Islet precursor cell (in vitro differentiated cells): ENCODE measurements at places on chromosomes 3 and 15.

DNA sequence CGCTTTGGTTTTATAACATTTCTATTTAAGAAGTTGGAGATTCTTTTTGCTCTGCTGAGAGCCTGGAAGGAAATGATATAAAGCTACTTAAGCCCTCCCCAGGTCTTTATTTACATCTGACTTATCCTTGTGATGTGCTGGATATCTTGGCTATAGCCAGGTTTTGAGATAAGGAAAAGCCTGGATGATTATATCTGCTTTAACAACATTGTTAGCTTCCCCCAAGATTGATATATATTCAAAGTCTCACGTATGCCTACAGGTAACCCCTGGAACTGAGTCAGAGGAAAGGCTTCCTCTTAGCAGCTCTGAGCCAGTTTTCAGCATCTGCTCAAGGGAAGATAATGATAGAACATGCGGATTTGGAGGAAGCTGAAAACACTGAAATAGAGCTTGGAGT lies 61.5 kb upstream of the CRBN start:
- no peak for DNase-seq

- no peak for DNase-seq
Observed at GRCh38 chr15:100818927-100819326, 60.7 kb upstream of the ALDH1A3 start.

DNA sequence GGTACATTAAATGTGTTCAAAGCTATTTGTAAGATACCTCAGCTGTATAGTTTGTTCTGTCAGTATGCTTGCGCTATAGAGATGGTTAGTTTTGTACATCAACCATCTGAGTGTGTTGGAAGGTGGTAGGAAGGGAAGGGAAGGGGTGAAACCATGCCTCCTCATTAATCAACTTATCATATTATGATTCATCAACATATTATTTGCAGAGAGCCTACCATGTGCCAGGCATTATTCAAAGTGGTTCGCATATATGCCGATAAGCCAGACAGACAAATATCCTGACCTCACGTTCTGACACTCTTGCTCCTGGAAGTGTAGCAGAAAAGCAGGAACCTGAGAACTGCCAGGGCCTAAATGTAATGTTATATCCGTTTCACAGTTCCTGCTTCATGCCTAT lies 248.1 kb upstream of the NR2E3 start:
- DNase-seq = no peak

DNA sequence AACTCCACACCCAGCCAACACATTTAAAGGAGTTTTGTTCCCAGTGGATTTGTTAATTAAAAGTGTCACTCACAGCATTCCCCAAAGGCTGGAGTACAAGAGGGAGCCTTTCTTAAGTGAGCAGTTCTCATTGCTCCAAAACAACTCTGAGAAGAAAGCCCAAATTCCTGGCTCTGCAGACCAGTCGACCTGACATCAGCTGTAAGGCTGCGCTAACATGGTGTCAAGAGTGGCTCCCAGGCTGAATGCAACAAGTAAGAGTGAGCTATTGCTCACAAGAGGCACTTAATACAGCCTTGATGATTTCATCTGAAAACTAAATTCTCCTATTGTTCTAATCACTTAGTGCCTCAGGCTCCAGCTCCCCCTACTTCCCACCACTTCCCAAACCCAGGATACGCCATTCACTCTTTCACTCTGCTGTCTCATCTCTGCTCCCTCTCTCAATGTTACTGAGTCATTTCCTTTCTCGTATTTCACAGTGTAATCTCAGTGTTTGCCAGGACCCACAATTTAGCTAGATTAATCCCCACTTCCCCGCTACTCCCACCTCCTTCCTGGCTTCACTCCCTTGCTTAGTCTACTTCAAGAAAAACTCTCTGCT lies 81.8 kb downstream of the WWTR1 start:
- DNase-seq = peak; percentile 91

DNA sequence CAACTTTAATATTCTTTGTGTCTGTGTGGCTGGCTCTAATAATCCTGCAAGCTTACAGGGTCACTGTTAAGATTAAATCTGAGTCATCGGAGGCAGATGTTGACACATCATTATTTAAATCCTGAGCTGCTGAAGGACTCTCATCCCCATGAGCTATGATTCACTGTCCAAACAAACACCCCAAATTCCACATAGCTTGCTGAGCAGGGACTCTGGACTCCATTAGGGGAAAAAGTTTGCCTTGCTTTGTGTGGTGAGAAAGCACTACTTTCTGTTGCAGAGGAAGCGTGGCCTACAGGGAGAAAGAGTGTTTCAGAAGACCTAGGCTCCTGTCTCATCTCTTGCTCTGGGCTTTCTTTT lies 213.7 kb downstream of the PDCD6IP start:
- peak; percentile 73 for DNase-seq

GRCh38 chr15:20358066-20358778 lies 183.4 kb downstream of the GOLGA6L6 start:
- peak; percentile 61 for DNase-seq

DNA sequence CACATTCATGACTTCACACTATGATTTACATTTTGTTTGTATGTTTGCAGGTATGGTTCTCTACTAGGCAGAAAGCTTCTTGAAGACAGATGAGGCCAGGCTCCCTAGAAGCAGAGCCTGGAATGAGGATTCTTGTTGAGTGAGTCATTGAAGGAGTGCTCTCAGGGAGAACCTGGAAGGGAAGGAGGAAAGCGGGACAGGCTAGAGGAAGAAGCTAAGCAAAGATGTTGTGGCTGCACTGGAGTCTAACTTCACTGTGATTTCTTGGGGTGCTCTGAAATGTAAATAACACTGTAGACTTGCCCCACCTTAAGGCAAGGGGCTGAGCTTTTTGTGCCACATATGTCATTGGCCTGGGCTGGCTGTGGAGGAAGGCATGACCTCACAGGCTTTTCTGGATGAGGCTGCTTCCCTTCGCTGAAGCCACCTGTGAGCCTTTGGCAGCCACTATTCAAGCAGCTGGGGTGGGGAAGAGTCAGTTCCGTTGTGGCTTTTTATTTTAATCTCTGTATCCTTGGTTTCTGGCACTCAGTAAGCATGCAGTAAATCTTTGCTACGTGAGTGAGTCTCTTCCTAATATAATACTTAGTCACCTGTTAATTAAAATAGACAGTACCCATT lies 307.3 kb downstream of the SV2B start:
- peak; percentile 86 for DNase-seq

- peak; percentile 67 for DNase-seq
Observed at GRCh38 chr15:34582461-34583371, 735 bp downstream of the GOLGA8B start.

DNA sequence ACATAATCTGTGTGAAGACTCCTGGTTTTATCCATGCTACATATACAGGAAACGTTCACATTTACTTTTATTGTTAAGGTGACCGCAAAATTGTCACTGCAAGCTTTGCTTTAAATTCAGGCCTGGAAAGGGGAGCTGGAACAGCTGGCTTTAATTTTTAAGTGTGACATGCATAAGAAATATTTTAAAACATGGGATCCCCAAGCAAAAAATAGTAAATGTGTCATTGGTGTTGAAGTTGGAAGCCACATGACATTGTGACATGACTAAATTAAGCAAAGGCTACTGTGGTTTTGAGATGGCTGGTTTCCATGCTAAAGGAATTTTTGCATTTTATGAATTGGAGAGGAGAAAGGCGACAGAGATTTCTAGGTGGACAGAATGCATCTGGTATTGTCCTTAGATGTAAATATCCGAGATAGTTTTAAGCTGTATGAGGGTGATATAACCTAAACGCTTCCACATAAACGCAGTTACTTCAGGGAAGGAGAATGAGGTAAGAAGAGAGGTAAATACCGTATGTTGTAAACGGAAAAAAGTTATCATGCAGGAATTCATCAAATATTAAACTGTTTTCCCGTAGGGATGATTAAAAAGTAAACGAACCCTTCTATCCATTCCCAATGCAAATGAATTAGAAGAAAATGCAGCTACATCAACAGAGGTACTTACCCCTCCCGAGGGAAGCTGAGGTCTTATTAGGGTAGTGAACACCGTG lies 927 bp upstream of the FYTTD1 start:
- DNase-seq = no peak

- peak; percentile 22 for DNase-seq
Observed at GRCh38 chr3:8863891-8864290, 94.5 kb upstream of the OXTR start.

DNA sequence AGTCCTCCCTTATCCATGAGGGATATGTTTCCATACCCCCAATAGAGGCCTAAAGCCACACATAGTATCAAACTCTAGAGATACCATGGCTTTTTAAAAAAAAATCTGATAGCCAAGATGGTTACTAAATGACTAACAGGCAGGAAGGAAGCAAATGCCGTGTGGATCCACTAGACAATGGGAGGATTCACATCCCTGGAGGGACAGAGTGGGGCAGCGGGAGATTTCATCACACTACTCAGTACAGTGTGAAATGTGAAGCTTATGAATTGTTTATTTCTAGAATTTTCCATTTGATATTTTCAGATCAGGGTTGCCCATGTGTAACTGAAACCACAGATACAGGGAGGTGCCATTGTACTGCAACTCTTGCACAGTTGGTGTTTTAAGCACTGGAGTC lies 826.6 kb downstream of the SQOR start:
- DNase-seq = no peak

- no peak for DNase-seq
Observed at GRCh38 chr3:50261505-50261904, 7.4 kb upstream of the SEMA3B start.

- DNase-seq = no peak
Observed at GRCh38 chr15:92059036-92059970, 205.8 kb downstream of the SLCO3A1 start.

- no peak for DNase-seq
Observed at GRCh38 chr15:76994001-76994400, 925 bp upstream of the PSTPIP1 start.
